ENCODE measurements at places on chromosomes 7 and 10.

DNA sequence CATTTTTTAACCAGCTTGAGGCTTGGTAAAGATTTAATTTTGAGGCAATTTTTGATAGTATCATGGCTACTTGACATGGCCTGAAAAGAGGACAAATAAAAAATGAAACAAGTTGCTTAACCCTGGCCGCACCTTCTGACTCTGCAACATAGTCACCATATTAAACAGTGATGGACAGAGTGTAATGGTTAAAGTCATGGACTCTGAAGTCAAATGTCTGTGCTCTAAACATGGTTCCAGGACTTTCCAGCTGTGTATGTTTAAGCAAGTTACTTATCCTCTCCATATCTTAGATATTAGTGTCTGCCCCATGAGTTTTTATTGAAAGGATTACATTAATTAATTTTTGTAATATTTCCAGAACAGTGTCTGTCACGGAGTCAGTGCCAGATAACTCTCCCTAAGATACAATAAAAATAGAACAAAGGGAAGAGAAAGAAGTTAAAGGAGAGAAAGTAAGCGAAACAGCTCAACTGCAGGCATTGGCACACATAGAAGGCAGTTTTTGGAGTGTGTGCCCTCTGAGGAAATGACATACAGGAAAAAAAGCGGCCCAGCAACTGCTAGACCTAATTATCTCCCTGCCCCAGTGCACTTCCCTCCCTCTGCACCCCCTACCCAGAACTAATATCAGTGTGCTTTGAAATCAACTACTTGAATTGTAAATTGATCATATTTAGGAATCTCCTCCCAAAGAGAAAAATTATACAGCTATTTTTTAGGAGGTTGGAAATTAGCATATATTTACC, 65.3 kb downstream of the MACC1 start:
- DNase-seq: no peak

DNA sequence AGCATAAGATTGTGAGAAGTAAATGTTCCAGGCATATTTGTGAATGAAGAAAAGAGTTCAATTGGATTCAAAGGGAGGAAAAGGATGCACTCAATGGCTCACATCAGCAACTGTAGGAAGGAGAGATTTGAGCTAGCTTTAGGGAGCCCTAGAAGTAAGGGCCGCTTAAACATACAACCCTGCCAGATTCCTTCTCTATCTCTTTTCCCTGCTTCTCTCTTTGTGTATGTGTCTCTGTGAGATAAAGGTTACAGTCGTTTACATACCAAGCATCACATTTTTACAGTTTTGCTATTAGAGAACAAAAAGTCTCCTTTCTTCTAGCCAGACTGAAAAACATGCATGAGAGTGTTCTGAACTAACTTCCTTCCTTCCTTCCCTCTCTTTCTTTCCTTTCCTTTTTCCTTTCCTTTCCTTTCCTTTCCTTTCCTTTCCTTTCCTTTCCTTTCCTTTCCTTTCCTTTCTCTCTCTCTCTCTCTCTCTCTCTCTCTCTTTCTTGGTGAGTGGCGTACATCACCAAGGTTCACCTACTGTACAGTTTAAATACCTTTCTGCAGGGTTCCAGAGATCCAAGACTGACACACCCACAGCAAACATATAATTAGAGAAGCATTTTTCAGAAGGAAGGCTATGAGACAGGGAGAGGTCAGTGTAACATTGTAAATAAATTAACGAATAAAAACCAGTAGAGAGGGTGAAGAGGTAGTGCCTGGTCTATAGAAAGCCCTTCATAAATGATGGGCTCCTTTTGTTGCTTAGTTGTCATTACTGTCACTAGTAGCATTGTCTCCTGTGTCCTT, 240.4 kb downstream of the ARL4A start:
- no peak for DNase-seq

GRCh38 chr10:13180788-13181187, 19.4 kb downstream of the MCM10 start:
- no peak for DNase-seq

DNA sequence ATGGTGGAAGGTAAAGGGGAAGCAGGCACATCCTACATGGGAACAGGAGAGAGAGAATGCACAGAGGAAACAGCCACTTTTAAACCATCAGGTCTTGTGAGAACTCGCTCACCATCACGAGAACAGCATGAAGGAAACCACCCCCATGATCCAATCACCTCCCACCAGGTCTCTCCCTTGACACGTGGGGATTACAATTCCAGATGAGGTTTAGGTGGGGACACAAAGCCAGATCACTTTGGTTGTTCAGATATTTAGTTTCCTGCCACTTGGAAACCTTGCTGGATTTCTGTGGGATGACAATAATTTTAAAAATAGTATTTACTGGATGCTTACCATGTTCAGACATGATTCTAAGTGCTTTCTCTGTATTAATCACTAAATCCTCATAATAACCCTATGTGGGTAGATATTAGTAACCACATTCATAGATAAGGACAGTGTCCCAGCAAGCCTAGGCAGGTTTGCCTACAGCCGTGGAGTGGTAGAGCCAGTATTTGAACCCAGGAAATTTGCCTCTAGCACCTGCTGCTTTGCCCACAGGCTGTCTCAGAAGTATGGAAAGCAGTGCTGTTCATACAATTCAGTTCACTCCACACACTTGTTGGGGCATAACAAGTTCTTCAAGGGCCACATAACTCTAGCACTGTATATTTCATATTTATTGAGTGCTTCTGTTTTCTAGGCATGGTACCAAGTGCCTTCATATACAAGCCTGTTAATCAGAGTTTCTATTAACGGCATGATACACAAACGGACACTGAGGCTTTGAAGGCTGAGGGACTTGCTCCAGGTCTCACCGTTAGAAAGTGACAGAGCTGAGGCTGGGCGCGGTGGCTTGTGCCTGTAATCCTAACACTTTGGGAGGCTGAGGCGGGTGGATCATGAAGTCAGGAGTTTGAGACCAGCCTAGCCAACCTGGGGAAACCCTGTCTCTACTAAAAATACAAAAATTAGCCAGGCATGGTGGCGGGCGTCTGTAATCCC, 8.3 kb downstream of the TLL2 start:
- DNase-seq: no peak

Measured in NCI-H2171 treated with DMSO at 0.1 percent for 48 hours (cell line).